ENCODE measurements at places on chromosomes 16 and 17.

DNA sequence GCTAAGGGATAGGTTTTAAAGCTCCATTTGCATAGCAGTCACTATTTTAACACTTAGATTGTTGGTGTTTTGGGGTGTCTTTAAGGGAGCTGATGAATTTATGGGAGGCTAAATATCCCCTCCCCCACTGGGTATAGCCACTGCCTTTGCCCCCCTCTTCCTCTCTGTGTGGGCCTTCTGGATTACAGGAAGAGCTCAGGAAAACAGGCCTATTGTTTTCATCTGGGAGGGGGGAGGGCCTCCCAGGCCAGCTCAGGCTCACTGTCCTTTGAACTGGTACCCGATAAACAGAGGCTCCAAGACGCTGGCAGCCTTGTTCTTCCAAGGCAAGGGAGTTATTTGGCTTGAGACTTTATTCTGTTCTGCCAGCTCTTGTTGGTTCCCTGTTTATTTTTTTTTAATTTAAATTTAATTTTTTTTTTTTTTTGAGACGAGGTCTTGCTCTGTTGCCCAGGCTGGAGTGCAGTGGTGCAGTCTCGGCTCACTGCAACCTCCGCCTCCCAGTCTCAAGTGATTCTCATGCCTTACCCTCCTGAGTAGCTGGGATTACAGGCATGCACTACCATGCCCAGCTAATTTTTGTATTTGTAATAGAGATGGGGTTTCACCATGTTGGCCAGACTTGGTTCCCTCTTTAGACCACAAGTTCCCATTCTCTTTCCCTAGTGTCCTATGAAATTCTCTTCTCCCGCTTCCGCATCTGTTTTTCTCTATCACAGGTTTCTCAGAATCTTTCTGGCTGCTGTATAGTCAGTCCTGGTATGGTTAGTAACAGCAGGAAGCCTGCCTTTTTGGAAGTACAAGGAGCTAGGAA is 25.1 kb downstream of the MINK1 start:
- no peak for DNase-seq

- DNase-seq, result no peak
These were observed 26.7 kb downstream of the ABCA5 start for GRCh38 chr17:69300222-69300621.

GRCh38 chr16:10608687-10609401 is 28.4 kb upstream of the EMP2 start:
- no peak for DNase-seq

DNA sequence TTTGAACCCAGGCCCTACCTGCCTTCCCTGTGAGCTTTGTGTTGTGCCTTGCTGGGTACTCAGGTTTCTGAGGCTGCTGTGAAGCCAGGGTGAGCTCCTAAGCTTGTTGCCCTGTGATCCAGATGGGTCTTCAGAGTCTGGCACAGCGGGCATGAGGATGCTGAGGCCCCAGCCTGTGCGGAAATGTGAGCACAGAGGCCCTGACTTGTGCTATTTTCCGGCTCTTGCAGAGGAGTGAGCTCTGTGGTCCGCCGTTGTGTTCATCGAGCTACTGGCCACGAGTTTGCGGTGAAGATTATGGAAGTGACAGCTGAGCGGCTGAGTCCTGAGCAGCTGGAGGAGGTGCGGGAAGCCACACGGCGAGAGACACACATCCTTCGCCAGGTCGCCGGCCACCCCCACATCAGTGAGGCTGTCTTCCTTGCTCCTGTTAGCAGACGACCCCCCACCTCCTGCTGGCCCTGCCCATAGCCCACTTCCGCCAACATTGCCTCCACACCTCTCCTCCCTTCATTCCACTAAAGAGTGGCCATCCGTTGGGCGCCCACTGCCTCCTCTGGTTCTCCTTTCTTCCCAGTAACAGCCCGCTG is 2.7 kb downstream of the PHKG2 start:
- no peak for DNase-seq

- no peak for DNase-seq
These were observed 146.6 kb downstream of the SKAP1 start for GRCh38 chr17:48283411-48283810.

DNA sequence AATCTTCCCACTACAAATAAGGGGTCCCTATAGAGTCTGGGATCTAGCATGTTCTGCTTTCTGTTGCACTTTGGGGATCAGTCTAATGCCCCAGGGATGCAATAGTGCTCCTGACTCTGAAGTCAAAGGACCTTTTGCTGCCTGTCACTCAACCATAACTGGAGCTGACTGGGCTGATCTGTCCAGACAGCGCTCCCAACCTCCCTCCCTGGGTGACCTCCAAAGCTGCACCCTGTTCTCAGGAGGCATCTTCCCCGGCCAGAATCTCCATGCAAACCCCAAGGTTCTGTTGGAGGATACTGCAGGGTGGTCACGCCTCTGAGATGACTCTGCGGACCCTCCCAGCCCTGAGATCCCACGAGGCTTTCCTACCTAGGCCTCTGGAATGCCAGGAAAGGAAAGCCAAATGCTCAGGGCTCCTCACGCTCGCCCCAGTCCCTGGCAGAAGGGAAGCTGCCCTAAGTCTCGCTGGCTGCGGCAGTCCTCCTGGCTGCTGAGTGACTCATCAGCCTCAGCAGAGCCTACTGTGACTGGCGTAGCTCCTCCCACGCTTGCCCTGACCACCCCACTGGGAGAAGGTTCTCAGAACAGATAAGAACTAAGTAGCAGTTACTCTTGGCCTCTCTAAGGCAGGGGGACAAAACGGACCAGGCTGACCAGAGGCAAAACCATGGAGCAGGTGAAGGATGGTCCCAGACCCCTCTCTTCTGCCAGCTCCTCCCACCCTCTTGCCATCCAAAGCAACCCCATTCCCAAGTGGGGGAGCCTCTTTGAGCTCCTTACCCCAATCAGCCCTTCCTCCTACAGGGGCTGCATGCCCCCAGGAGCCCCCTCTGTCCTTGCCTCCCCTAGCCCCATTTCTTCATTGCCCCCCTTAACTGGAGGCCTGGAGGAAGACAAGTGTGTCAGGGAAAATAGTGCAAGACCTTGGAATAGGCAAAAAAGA is 124.1 kb upstream of the TNRC6C start:
- no peak for DNase-seq

DNA sequence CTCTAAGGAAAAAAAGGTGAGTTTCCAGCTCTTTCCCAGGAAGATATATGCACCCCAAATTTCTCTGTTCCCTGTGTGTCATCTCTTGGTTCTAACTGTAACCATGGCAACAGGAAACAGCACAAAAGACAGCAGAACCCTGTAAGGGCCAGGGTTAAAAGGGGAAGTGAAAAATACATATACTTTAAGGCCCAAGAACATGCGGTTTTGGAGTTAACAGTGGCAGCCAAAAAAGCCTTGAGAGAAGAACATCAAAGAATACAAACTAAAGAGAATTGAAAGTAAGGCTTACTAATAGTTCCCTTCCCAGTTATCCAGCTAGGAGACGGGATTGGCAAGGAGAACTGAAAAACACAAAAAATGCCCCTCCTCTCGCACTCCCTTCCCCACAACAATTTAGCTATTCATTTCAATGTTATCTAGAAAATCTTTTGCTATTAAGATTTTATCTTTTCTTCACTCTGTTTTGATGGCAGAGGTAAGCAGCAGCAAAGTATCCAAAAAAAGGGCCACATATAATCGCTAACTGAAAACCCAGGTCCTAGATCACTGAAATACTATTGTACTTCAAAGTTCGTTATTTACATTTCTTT is 1.5 kb downstream of the SPOP start:
- no peak for DNase-seq

GRCh38 chr17:78057113-78057740 is 71.3 kb downstream of the TMC6 start:
- no peak for DNase-seq

Measured in NCI-H1436 (cell line).